ENCODE measurements at places on chromosomes 6 and 20.
A peak's percentile ranks its signal among the peaks of the same experiment; 100 is the strongest.

DNA sequence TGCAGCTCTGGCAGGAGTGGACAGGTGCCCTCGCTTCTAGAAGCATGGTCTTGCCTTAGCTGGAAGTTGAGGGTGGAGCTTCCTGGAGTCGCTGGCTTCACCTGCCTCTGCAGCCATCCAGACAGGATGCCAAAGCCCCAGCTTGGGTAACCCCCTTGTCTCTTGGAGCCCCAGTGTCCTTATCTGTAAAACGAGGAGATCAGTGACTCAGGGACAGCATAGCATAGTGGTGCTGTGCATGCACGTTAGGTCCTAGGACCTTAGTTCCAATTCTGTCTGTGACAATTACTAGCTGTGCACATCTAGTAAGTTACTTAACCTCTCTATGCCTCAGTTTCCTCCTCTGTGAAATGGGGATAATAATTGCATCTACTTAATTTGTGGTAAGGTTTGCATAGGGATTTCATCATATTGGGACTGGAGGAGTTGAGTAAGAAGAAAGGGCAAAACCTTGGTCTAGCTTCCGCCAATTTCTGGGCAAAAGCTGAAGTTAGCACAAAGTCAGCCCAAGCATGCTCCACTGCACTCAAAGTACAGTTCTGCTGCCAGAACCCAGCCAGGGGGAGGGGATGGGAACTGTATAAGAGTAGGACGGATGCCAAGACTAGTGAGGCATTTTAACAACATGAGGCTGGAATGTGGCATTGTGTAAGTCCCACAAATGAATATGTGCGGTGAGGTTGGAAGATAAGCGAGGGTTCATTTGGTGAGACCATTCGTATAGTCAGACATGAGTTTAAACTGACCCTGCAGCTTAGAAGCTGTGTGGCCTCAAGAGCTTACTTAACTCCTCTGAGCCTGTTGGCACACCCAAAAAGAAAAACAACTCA, 24.5 kb downstream of the TOX2 start:
- no peak for DNase-seq

- no peak for DNase-seq
These were observed 54.5 kb downstream of the CLIC5 start for GRCh38 chr6:45961125-45961524.

DNA sequence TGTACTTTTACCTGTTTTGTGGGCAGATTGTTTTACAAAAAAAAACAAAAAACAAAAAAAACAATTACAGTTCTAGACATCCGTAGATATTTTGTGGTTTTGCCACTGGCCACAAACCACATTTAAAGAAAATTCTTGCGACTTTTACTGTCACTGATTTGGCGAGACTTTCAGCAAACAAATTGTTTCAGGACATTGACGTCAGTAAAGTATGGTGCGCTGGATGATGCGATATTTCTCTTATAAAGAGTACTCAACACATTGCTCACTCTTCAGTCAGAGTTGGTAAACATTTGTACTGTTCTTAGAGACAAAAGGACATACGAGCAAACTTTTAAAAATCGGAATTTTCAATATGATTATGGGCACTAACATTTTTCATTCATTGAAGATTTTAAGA, 229.8 kb downstream of the HAO1 start:
- DNase-seq: no peak

DNA sequence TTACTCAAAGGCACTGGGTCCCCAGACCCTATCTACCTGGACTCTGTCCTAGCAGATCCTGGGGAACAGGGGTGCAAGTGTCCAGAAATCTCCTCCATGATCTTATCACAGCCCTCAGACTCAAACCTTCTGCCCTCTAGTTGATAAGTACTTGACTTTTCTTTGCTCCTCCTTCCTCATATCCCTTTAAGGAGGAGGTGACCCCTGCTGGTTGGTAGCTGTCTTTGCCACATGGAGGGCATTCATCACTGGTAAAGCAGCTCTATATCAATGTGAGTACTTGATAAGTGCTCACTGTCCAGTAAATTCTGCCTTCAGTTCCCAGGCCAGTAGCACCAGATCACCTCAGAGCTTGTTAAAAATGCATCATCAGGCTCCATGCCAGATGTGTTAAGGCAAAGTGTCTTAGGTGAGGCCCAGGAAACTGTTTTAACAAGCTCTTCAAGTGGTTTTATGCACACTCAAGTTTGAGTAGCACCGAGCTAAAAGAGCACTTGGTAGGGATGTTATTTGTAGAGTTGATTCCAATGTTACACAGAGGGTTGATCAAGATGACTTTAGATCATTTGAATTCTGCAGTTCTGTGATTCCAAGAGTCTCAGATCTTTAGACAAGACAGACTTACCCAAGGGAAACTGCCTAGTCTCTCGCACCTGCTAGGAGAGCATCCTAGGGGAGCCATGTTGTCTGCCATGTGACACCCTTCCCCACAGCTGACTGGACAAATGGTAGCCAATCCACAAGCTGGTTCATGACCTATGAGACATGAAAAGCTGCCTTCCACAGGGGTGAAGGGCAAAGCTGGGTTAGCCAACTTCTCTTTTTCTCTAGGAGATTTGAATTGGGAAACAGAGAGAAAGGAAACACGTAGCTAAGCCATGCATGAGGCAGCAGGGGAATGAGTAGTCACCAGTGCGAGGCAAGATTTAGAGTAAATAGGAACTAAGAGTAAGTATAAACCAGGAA, 18.6 kb downstream of the TREML2 start:
- DNase-seq: no peak

DNA sequence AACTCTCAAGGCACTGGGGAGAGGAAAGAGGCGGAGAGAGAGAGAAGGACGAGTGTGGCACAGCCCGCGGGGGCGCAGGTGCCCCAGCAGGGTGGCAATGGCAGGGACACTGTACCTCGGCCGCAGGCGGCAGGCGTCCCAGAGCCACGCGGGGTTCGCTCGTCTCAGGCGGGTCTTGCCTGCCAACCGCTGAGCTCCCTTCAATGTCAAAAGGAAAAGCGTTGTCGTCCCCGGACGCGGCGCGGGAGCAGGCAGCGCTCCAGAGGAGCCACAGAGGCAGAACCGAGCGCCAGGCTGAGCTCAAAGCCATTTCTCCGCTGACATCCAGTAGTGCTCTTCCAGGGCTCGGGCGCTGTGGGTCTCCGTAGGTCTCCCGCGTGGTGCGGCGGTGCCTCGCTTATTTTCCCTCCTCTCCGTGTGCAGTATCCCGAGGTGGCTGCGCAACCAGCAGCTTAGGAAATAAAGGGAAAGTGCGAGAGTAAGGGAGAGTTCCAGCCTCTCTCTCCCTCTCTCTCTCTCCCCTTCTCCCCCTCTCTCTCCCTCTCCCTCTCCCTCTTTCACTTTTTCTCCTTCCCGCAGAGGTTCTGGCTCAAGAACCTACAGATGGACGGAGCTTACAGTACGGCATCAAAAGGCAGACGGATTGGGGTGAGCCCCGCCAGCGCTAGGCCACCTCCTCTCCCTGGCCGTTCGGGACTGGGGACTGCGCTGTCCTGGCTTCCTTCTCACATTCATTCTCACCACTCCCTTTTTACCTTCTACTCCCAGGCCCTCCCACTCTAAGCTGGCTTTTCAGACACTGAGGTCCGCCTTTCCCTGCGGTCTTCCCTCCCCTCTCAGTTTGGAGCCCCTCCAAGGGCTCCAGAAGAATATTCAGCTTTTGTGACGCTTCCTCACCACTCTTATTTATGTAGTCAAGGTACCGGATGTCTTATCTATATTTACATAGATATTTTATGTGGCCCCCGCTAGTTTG, at the start of gene LAMA4:
LAMA4 (minus strand) TSS at position 727 of the 976 bp plus-strand sequence; CDS start at position 310, 417 bp downstream.
- DNase-seq: peak; percentile 19

- no peak for DNase-seq
These were observed 196.3 kb downstream of the FUT9 start for GRCh38 chr6:96212066-96212465.

GRCh38 chr20:57586370-57586793, 25.5 kb downstream of the PCK1 start:
- DNase-seq: no peak

GRCh38 chr6:87995461-87995860, 52.2 kb upstream of the SPACA1 start:
- DNase-seq: no peak

DNA sequence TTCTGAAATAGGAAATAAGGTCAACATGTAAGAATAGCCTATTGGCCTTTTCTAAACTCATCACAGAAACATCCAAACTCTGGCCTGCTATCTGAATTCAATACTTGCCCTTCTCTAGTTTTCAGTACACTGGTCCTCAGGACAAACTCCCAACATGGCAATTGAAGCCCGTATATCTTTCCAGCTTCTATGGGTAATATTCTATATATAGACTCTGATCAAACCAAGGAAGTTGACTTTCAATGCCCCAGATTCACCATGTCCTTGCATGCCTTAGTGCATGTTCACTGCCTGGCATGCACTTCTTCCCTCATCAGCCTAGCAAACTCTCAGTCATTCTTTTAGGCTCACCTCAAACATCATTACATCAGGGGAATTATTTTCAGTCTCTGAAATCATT, 73.2 kb downstream of the RSPO3 start:
- no peak for DNase-seq

DNA sequence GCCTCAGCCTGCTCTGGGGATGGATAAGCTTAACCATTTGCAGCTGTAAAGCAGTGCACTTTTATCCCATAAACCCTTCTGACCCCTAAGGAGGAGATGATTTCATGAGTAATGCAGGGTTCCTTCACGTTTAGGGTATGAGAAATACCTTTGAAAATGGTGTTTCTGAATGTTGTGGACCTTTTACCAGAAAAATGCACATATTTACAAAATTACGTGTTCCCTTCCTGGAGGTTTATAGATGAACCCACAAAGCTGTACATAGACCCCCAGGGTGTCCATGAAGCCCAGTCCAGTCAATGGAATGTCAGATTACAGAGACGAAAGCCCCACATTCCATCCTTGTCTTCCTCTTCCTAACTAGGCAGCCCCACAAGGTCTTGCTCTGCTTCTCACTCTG, 78.6 kb upstream of the INSM1 start:
- DNase-seq: no peak

DNA sequence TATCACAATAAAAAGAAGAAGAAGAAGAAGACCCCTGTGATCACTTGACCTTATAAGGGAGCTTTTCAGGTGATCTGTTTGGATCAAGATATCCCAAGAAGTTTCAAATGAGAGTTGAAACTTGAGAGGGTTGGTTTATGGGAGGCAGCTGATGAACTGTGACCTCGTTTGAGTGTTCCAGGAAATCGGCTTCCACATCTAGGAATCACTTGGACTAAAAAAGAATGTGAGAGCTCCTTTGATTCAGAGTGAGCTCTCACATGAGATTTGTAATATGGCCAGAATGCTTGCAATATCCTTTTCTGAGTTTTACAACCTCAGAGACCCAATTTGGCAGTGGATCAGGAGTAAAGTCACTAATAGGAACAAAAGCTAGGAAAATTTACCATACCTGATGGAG, 228.1 kb downstream of the ATXN1 start:
- no peak for DNase-seq

DNA sequence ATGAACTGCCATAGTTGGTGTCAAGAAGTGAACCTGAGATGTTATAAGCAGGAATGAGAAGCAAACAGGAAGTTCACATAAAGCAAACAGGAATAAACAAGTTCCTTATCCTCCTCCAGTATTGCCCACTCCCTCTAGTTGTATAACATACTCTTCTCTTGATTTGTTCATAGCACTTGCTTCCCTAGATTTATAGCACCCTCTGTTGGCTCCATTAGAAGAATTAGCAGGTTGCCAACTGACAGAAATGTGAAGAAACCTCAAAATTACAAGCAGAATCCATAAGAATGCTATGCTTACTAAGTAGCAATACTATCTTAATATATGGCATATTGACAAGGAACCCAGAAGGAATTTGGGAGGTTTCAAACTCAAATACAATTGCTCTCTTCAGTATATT, 195.4 kb downstream of the TBX18 start:
- DNase-seq: no peak

GRCh38 chr6:152184917-152185574, 377.6 kb downstream of the ESR1 start:
- no peak for DNase-seq

DNA sequence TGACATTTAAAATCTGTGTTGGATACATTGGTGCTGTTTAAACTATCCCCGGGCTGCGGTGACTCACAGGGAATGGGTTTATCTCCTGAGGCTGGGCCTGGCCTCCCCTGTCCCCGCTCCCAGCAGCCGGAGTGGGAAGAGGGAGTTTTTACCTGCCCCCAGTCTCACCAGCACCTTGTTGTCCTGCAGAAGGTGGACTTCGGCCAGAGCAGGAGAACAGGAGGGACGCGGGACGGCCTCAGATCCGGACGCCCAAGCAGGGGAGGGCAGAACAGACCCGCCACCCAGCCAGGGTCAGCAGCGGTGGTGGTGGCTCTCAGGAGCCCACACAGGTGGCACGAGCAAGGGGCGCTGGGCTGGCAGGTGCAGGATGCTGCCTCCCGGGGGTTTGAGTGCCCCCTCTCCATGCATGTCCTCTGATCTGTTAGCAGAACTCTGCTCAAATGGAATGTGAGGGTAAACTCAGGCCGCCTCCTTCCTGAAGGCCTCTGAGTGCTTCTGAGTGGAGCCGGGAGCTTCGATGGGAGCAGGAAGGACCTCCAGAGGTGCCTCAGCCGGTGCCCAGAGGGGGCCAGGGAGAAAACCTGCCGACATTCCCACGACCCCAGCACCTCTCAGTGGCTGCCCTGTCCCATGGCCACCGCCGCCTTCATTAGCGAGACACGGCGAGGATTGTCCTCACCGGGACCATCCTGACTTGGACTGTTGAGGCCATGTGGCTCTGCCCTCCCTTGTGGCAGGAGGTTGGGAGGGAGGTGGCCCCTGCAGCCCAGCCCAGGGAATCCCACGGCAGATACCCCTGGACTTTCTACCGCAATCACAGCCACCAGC, 43.4 kb upstream of the MRGBP start:
- DNase-seq: no peak

DNA sequence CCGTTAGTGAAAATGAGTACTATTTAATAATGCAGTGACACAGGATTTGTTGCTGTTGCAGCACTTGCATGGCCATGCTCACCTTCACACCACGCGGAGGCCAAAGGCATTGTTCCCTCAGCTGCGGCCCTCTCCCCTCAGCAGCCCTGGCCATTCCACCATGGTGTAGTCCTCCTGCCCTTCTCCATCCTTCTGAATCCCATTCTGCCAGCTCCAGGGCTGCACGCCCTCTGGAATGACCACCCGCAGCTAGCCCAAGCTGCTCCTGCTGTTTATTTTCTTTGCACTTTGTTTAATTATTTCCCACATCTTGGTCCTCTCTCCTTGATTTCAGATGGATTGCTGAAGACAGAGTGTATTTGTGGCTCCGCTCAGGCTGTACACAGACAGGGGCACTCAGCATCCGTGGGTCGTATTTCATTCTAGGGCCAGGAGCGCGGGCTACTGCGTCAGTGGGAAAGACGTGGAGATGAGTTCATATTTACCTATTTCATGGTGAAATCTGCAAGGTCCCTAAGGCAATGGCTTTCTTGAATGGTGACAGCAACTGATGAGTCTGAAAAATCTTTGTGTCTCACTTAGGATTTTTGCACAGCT, 81.4 kb upstream of the DUSP22 start:
- no peak for DNase-seq

Measured in progenitor cell of endocrine pancreas (in vitro differentiated cells).